Cerebellar nuclear complex (tissue), 1 donor: ENCODE measurements at places on chromosomes 12 and 14.

- DNase-seq = no peak
Measured at GRCh38 chr12:65557438-65558181, 266.7 kb upstream of the HMGA2 start.

- DNase-seq = no peak
Measured at GRCh38 chr12:85641796-85642195, 194.4 kb downstream of the RASSF9 start.

GRCh38 chr12:114547636-114548035 lies 136.3 kb downstream of the TBX3 start:
- no peak for DNase-seq

DNA sequence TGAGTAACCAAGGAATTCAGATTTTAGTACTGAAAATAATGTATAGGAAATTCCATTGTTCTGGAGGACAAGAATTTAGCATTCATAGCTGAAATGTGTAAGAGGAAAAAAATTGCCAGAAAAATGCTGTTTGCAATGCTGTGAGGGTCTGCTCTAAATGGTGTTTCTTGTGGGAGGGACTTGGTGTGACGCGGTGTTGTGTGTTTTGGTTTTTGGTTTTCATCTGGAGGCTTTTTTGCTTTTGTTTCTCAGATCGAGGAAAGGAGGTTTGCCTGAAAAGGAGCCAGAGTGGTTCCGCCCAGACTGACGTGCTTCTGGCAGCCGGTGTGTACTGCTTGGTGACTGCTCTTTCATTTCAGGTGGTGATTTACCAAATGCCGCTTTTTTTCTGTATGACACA lies 211.8 kb upstream of the HMGA2 start:
- no peak for DNase-seq

DNA sequence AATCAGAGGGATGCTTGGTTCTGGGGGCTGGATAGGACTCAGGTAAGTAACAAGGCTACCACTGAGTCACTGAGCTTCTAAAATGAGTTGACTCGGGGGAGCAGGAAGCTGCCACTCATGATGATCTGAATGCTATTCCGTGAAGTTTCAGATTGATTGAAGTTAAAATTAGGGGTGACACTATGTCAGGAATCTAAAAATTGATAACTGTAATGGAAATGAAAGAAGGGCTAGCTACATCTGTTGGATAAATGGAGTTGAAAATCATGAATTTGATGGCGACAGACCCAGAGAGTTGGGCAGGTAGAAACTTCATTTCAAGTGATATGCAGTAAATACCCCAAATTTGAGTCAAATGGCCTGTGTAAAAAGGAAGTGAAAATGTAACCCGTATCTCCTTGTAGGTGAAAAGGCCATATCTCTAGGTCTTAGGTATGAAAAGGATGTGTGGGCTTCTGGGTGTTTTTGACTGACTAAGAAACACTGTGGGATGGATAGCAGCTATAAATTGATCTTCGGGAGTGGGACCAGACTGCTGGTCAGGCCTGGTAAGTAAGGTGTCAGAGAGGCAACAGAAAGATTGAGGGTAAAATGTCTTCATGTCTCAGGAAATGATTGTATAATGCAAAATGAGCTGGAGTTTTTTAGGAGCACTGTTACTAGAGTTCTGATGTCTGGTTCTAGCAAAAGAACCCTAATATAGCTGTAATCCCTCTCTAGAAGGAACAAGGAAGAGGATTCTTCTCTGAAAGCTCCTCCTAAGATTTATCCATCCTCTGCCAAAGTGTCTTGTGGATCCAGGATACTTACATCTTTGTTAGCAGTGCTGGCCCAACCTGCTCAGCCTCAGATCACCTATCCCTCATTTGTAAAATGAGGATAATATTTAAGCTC lies 57.3 kb downstream of the DAD1 start:
- no peak for DNase-seq

GRCh38 chr14:94081386-94081820 lies 293 bp downstream of the IFI27L1 start:
- DNase-seq = no peak

DNA sequence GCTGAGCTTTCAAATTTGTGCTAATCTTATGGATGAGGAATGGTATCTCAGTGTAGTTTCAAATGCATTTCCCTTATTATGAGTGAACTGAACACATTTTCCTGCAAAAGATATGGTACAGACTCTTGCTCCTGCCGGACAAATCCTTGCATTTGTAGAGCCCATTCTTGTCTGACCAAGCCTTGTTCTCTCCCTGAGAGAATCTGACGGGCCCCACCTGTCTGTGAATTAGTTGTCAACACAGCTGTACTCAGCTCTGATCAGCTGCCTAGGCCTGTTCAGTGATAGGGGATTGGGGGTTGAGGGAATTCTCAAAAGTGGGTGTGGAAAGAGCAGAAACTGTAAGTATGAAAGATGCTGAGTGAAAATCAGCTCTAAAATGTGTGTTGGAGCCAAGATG lies 42.8 kb upstream of the SCN8A start:
- no peak for DNase-seq

- DNase-seq = no peak
Measured at GRCh38 chr12:122836027-122836921, 1.0 kb downstream of the HIP1R start.

DNA sequence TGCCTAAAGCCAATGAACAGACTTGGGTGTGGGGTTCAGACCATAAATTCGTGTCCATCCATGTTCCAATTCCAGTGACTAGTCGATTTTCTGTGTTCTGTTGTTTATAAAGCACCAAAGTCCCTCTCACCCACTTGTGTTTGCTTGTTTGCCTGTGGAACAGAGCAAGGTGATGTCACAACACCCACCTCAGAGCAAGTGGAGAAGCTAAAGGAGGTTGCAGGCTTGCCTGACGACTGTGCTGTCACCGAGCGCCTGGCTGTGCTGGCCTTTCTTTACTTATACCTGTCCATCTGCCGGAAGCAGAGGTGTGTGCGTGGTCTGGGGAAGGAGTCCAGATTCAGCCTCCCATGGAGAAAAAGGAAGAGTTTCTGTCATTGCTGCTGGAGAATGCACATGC lies 6.0 kb downstream of the MVK start:
- DNase-seq = no peak

DNA sequence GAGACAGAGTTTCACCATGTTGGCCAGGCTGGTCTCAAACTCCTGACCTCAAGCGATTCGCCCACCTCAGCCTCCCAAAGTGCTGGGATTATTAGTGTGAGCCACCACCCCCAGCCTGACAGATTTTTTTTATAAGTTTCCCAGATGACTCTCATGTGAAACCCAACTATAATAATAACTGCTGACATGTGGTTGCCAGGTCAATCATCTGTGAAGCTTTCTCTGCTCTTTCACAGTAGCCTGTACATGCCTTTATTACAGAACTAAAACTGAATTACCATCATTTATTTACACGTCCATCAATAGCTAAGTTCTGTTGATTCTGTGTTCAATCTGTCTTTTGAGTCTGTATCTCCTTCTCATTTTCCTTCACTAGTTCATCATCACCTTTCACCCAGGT lies 218.5 kb downstream of the RPS29 start:
- DNase-seq = no peak

- no peak for DNase-seq
Measured at GRCh38 chr12:91680864-91681263, 464.8 kb downstream of the BTG1 start.
